ENCODE measurements at places on chromosomes 2 and 18.

DNA sequence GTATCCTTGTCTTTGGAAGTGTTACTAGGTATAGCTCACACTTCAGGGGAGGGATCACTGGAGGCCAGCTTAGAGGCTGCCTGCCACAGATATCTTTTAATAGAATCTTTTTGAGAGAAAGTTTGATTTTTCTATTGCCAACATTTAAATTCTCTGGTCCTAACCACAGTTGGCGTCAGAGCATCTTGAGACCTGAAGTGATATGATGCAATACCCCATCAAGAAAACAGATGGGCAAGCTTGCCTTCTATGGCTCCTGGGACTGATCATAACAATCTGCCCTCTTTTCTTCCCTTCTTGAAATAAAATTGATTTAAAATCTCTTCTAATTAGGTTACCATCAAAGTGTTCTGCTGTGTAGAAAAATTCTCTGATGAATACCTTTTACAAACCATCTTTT, 105.5 kb upstream of the ACKR3 start:
- no peak for DNase-seq

DNA sequence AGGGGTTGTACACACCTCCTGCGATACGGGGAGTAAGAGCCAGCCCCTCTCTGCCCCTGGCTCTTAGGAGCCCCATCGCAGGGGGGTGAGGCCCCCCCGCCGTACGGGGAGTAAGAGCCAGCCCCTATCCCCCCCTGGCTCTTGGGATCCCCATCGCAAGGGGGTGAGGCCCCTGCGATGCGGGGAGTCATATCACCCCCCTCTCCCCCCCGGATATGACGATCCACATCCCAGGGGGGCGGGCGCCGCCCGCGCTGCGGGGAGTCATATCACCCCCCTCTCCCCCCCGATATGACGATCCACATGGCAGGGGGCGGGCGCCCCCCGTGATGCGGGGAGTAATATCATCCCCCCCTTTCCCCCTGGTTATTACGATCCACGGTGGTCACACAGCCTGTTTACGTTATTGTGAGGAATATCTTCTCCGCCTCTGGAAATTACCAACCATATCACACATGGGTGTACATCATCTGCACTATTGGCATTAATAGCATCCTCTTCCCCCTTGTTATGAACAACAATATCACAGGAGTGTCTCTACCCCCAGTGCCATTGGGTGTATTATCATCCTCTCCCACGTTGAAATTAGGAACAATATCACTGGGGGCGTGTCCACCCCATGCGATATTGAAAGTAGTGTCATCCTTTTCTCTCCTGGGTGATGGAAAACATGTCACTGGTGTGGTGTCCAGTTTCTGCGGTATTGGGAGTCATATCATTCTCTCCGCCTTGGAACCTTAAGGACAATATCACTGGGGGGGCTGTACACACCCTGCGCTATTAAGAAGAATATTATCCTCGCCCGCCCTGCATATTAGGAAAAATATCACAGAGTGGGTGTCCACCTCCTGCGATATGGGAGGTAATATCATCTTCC, 24.7 kb upstream of the NAGK start:
- no peak for DNase-seq

DNA sequence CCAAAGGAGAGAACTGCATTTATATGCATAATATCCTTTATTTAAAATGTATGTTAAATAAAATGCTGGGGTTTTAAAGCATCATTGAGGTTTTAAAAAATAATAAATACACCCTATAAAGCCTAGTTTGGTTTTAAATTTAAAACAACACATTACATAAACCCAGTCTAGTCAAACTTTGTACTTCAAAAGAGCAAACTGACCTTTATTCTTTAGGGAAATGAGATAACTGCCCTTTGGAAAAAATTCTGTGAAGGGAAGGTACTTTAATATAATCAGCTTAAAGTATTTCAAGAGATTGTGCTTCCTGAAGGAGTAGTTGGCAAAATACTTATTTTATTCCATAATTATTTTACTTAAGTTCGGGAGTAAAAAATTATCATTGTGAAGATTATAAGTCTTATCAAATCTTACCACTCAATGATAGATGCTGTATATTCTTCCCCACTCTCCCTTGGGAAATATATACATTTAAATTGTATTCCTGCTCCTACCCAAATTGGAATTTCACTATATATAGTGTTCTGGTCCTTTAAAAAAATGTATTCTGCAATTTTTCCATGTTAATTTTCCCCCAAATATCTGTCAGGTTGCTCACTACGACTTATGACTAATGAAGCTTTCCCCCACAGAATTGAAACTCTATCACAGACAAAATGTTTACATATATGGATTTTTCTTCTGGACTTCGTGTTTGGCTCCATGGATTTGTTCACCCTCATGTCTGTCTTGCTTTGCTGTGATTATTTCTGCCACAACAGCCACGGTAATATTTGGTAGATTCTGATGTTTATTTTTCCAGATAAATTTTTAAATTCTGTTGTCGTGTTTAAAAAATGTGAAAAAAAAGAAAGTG, 42.1 kb downstream of the ZC3H6 start:
- DNase-seq, result no peak

- DNase-seq, result no peak
Observed at GRCh38 chr18:48780201-48780912, 170.4 kb downstream of the SMAD7 start.

DNA sequence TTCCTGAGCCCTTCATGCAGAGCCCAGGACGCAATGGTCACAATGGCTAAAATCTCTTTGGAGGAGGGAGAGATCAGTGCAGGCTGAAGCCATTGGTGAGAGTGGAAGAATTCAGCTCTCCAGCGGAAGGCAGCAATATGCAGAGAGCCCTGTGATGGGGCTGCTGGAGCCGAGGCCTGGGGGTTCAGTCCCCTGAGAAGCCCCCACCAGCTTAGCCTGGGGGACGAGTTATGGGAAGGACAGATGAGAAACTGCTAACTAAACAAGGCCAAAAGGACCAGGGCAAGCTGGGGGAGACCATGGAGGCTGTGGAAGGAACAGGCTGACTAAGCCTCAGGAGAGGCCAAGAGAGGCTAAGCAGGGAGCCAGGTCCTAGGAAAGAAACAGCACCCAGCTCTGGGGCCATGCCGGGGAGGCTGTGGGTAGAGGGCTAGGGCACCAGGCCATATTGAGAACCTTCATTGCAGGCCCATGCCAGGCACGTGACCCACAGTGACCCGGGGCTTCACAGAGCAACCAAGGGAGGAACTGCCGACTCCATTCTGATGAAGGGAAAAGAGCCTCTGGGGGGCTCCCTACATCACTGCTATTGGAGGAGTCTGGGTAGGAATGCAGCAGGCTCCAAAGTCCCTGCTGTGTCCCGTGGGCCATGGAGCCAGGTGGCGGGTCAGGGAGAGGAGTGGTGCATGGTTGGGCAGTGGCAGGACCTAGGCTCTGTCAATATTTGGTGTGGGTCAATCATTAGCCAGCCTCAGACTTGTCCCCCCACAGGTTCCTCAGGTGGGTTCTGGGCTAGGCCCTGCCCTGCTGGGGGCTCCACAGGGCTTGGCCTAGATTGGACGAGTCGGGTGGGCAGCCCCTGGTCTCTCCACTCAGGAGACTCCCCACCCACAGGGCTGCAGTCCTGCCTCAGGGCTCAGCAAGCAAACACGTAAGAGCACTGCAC, 19.8 kb downstream of the PROC start:
- DNase-seq, result no peak

- no peak for DNase-seq
Observed at GRCh38 chr2:73830871-73831401, 2.2 kb downstream of the STAMBP start.

DNA sequence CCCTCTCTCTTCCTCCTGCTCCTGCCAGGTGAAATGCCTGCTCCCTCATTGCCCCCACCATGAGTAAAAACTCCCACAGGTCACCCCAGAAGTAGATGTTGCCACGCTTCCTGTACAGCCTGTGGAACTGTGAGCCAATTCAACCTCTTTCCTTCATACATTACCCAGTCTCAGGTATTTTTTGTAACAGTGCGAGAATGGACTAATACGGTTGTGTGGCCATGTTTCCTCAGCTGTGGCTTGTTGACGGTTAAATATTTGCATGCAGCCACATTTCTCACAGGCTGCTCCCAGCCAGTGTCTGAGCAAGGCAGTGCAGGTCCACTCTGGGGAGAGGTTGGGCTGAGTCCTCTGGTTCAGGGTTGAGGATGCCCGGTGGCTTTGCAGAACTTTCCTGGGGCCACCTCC, 27.8 kb upstream of the COPS8 start:
- DNase-seq, result no peak

DNA sequence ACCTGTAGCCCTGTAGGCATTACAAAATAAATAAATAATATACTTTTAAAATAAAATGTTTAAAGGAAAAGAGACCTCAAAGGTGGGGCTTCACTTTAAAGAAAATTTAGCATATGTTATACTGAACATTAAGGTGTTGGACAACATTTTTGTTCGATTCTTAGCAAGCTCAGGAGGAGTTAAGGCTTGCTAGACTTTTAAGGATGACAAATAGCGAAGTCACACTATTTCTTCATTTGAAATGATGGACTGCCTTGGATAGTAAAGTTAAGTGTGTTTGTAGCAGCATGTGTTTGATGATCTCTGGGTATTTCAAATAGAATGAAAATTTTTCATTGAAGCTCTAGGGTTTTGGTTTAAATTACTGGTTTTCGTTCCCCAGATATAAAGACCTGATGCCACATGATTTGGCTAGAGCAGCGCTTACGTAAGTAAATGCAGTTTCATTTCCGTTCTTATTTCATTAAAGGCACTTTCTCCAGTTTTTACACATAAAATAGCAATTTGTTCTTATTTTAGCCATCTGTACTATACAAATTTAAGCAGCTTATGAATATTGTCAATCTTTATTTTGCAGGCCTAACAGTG, 24.9 kb downstream of the HADHB start:
- DNase-seq, result no peak

DNA sequence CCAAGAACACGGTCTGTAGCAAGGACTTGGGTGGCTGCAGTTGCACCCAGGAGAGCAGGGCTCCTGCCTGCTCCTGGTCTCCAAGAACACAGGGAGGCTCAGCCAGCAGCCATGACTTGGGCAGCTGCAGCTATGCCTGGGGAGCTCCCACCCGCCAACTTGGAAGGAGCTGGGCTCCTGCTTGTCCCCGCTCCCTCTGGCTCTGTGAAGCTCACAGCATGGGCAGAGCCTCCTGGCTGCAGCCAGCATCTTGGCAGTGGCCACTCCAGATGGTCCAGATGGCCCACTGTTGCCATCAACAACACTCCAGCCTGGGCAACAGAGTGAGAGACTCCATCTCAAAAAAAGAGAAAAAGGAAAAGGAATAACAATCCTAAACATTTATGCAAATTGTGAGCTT, 5.2 kb downstream of the ZSCAN30 start:
- DNase-seq, result no peak

- DNase-seq, result no peak
Observed at GRCh38 chr2:120875431-120875830, 139.8 kb downstream of the GLI2 start.

- no peak for DNase-seq
Observed at GRCh38 chr18:50507120-50507590, 52.7 kb upstream of the MAPK4 start.

DNA sequence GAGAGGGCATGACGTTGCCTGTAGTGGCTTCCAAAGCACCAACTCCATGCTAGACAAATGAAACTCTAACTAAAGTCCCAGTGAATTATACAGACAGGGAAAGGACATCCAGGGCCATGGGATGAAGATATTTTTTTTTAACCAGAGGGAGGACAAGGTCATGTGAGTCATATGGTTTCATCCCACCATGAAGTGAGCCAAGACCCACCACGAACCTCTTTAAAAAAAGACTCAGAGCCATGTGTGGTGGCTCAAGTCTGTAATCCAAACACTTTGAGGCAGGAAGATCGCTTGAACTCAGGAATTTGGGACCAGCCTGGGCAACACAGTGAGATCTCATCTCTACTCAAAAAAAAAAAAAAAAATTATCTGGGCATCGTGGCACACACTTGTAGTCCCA, 115.2 kb downstream of the LIPG start:
- no peak for DNase-seq

DNA sequence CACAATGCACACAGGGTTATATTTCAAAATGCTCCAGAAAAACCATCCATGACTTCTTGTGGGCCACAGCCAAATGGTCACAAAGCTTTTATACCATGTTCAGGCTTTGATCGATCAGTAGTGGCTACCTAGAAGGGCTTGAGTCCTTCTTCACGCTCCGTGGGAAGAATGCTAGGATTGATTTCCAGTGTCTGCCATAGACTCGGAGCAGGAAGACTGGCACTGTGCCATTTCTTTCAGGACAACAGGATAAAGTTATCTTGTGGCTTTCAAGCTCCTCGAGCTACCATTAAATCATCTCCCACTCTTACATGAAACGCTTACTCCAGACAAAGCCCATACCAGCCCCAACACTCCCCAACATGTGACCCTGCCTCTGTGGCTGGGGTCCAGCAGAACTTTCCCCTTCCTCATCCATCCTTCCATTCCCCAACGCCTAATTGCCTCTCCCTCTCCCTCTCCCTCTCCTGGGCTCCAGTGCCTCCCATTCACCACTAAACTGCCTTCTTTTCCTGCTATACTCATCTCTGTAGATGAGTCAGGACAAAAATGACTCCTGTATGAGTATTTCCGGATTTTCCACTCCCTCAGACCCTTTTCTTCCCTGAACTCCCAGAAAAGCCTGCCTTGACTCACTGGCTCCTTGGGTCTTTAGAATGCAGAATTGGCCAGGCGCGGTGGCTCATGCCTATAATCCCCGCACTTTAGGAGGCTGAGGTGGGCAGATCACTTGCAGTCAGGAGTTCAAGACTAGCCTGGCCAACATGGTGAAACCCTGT, 40.9 kb downstream of the ADD2 start:
- DNase-seq, result no peak

GRCh38 chr2:217142649-217143266, 282.9 kb upstream of the TNP1 start:
- DNase-seq, result no peak
